ENCODE measurements at places on chromosomes 3 and 15.

- DNase-seq, result peak; percentile 75
Measured at GRCh38 chr3:97822359-97822775, 556 bp downstream of the CRYBG3 start.

DNA sequence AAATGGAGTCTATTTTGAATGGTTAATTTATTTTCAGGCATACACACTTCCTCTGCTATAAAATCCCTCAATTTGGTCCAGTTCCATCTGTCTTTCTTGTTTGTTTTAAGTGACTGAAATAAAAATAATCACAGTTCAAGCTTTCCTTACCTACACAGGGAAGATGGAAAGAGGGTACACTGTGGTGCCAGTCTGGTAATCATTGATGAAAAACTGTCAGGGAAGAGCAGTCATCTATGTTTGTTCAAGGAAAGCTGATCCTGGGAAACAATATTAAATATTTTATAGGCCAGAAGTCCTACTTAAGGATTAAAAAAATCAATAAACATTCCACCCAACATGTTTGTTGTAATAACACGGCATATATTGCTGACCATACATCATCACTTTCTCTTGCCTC lies 115.2 kb upstream of the KCNMB2 start:
- DNase-seq, result no peak

- no peak for DNase-seq
Measured at GRCh38 chr3:11612515-11613188, 31.1 kb downstream of the VGLL4 start.

GRCh38 chr3:28210968-28211713 lies 30.3 kb upstream of the CMC1 start:
- DNase-seq, result no peak

GRCh38 chr15:65201918-65202317 lies 9.4 kb downstream of the CILP start:
- DNase-seq, result no peak

GRCh38 chr3:65500398-65501306 lies 538.1 kb downstream of the MAGI1 start:
- no peak for DNase-seq

Measured in GM03348 (cell line).